Stromal cell of bone marrow (primary cell): ENCODE measurements at places on chromosomes 13 and 19.

DNA sequence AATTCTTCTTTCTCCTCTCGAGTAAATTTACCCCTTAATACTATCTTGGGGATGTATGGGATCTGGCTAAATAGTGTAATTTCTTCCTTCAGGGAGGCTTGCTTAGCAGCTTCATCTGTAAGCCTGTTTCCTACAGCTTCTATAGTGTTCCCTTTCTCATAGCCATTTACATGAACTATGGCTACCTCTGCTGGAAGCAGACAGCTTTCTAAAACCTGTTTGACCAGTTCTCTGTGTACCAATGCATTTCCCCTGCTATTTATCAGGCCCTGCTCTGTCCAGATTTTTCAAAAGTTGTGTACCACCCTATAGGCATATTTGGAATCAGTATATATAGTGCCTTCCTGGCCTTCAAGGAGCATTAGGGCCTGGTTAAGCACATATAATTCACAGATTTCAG is 113.6 kb upstream of the PCDH9 start:
- DNase-seq = no peak

GRCh38 chr13:92354583-92354982 is 872.0 kb upstream of the GPC6 start:
- no peak for DNase-seq

GRCh38 chr13:113040597-113041292 is 64.8 kb upstream of the F7 start:
- no peak for DNase-seq

- no peak for DNase-seq
Measured at GRCh38 chr19:14837391-14837790, 2.4 kb upstream of the OR7A5 start.

DNA sequence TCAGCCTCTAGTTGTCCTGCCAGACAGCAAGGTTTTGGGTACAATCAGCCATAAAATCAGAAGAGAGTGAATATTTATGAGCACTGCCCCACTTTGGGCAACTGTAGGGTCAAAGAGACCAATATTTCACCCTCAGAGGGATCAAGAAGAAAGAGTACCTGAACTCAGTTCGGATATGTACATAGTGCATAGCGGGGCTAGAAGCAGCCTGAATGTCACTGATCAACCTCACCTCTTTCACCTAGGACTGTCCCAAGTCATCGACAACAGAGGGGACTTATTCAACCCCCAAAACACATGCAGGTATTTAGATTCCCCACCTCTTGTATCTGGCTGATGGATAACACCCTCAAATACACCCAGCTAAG is 446.9 kb downstream of the COG6 start:
- DNase-seq = no peak

DNA sequence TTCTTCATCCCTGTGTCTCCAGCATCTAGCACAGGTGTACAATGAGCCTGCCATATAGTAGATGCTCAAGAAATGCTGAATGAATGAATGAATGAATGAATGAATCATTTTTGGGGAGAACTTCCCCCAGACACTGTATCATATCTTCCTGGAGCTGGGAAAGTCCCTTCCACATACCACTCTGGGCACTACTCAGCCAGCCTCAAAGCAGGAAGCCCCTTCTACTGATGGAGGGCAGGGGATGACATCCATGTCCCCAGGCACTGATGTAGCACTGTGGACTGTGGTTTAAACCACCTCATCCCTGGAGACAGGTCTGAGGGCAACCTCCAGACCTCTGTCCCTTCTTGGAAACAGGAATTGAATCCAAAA is 4.8 kb downstream of the GNA15 start:
- no peak for DNase-seq

DNA sequence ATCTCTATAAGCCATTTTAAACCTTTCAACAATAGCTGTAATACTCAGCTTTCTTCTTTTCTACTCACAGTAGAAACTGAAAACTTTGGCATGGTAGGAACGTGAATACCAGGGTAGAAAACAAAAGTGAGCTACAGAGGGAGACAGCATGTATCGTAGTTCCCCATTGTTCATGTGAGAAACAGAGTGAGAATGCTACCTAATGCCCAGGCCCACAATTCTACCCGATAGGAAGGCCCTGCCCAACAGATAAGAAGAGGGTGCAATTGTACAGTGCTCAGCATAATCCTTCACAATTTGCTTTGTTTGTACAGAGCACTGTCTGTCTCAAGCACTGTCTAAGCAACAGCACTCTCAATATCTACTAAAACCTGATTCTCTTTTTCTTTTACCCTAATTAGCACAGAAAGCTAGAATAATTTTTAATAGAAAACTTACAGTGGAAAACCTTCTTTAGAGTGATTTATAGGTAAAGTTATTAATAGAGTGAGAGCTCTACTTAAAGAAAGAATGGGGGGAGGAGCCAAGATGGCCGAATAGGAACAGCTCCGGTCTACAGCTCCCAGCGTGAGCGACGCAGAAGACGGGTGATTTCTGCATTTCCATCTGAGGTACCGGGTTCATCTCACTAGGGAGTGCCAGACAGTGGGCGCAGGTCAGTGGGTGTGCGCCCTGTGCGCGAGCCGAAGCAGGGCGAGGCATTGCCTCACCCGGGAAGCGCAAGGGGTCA is 322.3 kb downstream of the EFNB2 start:
- DNase-seq = no peak

- no peak for DNase-seq
Measured at GRCh38 chr13:24230428-24231072, 70.0 kb downstream of the SPATA13 start.

DNA sequence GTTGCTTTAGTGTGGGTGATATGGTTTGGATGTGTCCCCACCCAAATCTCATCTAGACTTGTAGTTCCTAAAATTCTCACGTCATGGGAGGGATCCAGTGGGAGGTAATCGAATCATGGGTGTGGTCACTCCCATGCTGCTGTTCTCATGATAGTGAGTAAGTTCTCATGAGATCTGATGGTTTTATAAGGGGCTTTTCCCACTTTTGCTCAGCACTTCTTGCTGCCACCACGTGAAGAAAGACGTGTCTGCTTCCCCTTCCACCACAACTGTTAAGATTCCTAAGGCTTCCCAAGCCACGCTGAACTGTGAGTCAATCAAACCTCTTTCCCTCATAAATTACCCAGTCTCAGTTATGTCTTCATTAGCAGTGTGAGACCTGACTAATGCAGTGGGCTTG is 26.0 kb downstream of the OR10H4 start:
- DNase-seq = no peak

DNA sequence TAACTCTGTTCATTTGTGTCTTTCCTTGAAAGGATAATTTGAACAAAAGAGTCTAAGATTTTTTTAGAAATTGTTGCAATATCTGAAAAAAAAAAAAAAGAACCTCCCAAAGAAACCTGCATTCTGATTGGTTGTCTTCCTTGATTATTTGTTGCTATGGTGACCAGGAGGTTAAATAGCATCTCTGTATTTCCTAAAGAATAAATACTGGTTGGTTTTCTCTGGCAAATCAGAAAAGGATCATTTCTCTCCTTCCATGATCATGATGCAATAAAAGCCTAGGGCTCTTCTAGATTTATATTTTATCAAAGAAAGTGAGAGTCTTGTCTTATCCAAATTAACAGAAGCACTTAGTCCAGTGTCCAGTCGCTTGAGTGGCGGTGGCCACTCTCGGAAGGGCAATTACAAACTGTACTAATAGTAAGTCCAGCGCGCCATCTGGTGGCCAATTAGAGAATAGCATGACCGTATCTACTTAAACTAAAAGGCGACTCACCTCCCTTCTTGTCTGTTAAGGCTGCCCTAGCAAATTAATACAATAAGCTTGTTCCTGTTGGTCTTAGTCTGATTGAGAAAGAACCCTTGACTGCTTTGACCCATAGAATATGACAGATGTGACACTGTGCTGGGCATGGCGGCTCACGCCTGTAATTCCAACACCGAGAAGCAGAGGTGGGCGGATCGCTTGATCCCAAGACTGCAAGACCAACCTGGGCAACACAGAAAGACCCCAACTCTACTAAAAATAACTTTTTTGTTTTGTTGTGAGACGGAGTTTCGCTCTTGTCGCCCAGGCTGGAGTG is 47.0 kb upstream of the PNMA8B start:
- DNase-seq = peak; percentile 78

- DNase-seq = no peak
Measured at GRCh38 chr13:76014406-76015318, 378.5 kb downstream of the LMO7 start.

- no peak for DNase-seq
Measured at GRCh38 chr13:80239571-80240255, 101.2 kb downstream of the SPRY2 start.

- DNase-seq = no peak
Measured at GRCh38 chr13:108980237-108980636, 350.8 kb downstream of the MYO16 start.

DNA sequence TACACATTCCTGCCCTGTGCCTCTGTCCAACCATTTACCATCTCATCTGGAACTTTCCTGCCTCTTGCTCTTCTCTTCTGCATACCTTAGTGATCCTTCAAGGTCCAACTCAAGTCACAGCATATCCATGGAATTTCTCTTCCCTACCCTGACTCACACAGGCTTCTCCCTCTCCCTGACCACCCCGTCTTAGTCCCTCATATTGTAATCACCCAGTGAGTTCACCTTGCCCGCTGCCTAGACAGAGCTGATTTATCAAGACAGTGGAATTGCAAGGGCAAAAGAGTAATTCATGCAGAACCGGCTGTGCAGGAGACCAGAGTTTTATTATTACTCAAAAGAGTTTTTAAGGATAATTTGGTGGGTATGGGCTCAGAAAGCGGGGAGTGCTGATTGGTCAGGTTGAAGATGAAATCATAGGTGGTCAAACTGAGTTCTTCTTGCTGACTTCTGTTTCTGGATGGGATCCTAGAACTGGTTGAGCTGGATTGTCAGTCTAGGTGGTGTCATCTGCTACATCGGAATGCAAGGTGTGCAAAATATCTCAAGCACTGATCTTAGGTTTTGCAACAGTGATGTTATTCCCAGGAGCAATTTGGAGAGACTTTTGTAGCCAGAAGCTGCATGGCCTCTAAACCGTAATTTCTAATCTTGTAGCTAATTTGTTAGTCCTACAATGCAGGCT is 67.2 kb downstream of the HSPH1 start:
- no peak for DNase-seq

DNA sequence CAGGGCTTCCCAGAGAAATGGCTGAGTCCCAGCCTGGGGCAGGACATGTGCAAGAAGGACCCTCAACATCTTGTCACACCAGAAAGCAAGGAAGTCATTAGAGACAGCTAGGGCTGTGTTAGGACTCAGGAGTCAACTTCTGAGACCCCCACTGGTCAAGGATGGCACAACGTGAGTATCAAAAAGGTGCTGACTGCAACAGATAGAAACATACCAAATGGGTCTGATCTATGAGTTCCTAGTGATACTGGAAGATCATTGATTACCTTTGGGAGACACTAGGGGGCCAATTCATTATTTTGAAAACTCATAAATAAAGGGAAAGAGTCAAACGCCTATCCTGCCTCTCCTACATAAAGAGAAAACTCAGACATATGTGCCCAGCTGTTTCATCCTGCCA is 73.5 kb upstream of the GJB6 start:
- no peak for DNase-seq

- no peak for DNase-seq
Measured at GRCh38 chr19:10809651-10810285, 26.2 kb downstream of the TMED1 start.

DNA sequence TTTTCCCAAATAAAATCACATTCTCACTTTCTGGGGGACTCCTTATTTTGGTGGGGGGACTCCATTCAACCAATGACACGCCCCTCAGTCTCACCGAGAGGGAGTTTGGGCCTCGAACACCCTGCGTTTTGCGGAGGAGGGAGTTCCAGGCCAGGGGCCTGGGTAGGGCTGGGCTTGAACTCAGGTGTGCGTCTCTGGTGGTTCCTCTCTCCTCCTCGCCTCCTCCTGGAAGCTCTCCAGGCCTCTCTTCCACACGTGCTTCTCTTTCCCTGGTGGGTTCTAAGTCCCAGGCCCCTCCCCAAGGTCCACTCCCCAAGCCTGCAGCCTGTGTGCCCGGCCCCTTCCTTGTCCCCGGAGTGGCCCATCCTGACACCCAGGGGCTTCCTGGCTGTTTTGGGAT is 14.7 kb downstream of the MEX3D start:
- no peak for DNase-seq

- DNase-seq = no peak
Measured at GRCh38 chr19:2556221-2557092, 80.5 kb downstream of the GADD45B start.

- DNase-seq = no peak
Measured at GRCh38 chr19:7067716-7068115, 1.8 kb upstream of the ZNF557 start.

DNA sequence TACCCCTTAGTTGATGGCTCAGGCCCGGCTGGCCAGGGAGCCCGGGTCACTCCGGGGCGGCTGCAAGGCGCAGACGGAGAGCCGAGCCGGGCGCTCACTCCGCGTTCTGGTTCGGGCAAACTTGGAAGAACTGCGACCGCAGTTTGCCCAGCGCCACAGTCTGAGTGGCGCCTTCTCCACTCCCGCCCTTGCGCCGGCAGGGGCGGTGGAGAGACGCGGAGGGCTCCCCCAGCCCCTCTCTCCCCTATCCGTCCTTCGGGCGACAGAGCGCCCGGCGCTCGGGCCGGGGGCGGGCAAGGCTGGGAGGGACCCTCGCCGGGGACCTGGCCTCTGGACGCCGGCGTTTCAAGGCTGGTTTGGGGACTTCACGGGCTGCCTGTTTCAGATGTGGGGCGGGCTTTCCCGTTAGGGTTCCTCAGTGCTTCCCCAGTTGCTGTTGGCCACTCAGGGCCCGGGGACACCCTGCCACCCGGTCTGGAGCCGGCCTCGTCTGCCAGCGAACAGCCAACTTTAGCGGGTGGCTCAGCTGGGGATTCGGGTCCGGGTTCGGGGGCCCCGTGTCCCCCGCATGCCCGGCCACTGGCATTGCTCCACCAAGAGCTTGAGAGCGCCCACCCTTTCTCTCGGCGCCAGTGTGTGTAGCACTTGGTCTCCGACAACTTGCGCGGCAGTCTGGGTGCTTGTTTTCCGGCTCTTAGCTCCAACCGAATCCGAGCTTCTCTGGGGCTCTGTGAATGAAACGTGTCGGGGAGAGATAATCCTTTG is 1.5 kb downstream of the GPC6 start:
- DNase-seq = peak; percentile 77

DNA sequence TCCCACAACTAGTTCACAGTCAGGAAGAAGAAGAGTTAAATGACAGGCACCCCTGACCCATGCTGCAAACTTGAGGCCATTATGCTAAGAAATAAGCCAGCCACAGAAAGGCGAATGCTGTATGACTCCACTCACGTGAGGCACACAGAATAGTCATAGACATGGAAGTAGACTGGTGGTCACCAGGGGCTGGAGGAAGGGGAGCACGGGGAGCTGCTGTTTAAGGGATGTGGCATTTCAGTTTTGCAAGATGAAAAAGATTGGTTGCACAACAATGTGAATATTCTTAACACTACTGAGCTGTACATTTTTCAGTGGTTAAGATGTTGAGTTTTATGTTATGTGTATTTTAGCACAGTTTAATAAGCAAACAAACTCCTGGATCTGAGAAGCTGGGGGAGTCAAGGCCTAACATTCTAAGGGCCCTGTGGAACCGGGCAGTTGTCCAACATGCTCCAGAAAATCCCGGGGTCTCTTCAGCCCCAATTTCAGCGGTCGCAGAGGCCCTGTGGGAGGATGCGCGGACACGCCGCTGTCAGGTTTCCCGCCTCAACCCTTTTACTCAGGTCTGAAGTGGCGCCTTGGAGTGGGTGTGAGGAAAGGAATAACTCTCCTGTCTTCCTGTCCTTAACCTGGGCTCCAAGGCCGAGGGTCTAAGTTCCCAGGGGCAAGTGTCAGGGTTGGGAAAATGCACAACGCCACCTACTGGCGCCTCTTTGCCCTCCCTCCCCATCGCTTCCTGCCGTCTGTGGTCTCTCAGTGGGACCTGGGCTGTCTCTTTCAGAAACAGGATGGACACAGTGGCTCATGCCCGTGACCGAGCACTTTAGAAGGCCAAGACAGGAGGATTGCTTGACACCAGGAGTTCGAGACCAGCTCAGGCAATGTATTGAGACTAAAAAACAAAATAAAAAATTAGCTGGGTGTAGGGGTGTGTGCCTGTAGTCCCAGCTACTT is 4.4 kb upstream of the TMEM272 start:
- DNase-seq = no peak
